Skin of body (tissue), 3 donors: ENCODE measurements at places on chromosomes 12 and 14.

DNA sequence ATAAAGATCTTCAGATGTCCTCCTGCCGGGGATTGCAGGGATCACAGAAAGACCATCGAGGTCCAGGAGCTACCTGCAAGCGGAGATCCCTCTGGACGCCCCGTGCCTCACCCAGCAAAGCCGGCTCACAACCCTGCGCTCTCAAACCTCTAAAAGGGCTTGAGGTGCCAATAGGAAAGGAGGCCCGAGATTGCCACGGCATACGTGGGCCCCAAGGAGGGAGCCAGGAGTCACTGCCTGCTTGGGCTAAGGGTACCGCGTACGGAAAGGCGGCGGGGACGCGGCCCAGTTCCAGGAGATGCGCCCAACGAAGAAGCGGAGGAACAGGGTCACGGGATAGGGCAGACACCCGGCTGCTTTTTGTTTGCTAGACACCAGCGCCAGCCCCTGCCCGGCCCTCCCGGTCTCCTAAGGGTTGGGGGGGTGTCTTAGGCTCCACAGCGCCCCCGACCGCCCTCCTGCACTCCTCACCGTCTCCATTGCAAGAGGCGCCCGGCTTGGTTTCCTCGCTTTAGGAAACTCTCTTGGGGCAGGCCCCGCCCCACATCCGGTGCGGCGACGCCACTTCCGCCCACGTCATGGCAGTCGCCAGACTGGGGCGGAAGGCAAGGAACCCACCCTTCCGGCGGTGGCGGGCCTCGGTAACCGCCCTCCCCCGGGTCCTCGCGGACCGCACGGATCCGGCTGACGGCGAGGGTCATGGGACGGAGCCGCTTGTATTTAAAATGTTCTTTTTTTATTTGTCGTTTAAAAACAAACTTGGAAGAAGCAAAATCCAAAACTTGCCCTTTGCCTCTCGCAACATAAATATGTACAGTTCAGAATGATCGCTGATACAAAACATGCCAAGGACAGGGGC is at the start of gene PRKAG1:
Gene PRKAG1, minus strand, starts transcription at position 516 of the 859 bp plus-strand sequence. Its CDS starts 36 bp downstream, at position 480.
- DNase-seq, result peak; percentile 97

- no peak for DNase-seq
Observed at GRCh38 chr12:47206450-47207339, 126.9 kb upstream of the AMIGO2 start.

DNA sequence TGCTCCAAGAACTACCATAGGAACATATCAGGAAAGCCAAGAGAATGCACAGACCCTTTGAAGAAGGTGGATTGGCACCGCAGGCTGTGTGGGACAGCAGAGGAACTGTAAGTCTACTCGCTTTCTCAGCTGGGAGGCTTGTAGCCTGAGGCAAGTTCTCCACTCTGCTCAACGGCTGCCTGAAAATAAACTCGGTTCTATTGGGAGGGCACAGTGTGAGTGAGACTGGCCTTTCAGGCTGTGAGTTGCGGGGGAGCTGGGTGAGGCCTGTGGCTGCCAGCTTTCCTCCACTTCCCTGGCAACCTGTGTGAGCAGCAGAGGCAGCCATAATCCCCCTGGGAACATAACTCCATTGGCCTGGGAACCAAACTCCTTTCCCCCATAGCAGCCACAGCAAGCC is 132.1 kb downstream of the ANKS1B start:
- no peak for DNase-seq

GRCh38 chr12:114678028-114678427 is 5.9 kb downstream of the TBX3 start:
- DNase-seq, result no peak

DNA sequence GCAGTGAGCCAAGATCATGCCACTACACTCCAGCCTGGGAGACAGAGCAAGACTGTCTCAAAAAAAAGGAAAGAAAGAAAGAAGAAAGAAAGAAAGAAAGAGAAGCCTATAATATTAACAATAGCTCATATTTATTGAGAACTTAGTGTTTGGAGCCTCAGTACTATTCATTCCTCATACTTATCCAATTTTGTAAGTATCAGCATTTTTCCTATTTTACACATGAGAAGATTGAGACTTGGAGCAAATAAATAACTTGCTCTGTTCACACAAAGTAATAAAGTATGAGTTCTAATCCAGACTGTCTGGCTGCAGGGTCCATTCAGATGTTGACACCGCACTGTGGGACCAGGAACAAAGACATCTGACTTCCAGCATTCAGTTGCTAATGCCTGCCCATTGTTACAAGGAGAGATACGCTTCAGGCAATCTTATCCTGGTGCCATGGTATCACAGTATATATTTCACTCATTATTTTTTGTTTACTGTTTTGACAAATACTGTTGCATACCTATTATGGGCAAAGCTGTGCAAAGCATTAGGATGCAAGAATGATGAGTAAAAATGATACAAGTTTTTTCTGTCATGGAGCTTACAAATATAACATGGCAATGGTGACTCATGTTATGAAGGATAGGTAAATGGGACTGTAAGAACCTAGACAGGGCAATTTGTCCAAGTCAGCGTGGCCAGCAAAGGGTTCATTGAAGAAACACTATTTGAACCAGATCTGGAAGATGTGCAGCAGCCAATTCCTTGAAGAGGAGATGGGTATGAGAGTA is 21.4 kb upstream of the TMTC2 start:
- no peak for DNase-seq

GRCh38 chr12:63410197-63410596 is 258.1 kb downstream of the DPY19L2 start:
- no peak for DNase-seq

DNA sequence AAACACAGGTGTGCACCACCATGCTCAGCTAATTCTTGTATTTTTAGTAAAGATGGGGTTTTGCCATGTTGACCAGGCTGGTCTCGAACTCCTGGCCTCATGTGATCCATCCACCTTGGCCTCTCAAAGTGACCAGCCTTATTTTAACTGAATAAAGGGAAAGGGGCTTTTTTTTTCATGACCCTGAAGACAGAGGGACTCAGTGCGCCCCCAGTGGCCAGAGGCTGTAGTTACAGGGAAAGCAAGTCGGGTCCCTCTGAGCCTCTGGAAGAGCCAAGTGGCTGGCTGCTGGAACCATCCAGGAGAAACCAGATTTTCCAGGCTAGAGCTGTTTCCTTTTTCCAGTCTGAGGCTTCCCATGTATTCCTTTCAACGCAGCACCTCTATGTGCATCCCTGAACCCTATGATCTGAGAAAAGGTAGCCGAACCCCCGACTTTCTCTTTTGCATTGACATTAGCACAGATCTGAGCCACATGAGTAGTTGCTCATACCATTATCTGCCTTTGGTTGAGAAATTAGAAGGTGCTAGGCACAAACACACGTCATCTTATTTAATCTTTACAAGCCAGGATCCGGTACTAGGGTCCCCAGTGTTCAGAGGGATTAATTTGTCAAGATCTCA is 342.7 kb downstream of the CACNA1C start:
- no peak for DNase-seq

GRCh38 chr12:114733919-114734318 is 49.9 kb upstream of the TBX3 start:
- no peak for DNase-seq

- DNase-seq, result no peak
Observed at GRCh38 chr14:106207316-106207715, 680.9 kb downstream of the TMEM121 start.

DNA sequence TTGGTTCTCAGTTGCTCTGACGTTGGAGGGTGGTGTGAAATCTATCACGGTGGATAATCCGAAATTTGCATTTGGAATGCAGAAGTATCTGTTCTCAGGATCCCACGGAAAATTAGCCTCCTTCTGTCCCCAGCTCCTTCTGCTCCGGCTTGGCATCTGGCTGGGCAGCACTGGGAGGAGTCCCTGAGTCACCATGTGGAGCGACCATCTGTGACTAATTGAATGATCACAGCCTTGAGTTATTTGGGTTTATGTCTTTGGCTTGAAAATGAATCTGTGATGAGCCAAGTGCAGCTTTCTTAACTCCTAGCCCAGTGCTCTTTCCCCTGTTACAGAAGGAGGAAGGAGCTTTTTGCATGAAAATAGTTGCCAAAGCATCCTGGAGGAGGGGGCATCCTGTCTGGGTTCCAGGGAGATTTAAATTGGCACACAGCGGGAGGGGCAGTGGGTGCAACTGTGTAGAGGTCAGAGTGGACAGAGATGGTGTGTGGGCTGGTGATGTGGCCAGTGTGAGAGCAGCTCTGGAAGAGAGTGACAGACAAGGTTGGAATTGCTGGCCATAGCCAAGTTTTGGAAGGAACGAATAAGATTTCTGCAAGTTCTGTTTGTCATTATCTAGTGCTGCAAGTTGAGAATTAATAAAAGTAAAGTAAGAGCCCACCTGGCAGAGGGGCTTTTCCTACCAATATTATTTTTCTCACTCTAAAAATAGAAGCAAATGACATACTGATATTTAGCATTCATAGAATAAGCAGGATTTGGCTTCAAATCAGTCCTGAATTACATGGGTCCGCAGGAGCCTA is 74.4 kb downstream of the SLC24A4 start:
- peak; percentile 26 for DNase-seq

DNA sequence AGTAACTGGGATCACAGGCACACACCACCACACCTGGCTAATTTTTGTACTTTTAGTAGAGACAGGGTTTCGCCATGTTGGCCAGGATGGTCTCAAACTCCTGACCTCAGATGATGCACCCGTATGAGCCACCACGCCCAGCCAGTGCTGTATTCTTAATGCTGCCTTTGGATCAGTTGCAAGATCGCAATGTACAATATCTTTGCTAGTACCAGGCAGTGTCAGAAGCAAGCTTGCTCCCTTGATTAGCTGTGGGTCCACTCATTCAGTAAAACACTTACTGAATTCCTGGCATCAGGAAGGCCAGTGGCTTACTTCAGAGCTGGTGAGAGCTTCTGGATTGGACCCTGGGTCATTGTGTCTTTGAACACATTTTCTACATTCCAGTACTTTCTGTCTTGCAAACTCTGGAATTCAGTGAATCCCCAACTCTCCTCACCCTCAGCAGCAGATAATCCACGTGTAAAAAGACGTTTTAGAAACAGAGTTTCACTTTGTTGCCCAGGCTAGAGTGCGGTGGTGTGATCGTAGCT is 1183.7 kb downstream of the AACS start:
- no peak for DNase-seq

DNA sequence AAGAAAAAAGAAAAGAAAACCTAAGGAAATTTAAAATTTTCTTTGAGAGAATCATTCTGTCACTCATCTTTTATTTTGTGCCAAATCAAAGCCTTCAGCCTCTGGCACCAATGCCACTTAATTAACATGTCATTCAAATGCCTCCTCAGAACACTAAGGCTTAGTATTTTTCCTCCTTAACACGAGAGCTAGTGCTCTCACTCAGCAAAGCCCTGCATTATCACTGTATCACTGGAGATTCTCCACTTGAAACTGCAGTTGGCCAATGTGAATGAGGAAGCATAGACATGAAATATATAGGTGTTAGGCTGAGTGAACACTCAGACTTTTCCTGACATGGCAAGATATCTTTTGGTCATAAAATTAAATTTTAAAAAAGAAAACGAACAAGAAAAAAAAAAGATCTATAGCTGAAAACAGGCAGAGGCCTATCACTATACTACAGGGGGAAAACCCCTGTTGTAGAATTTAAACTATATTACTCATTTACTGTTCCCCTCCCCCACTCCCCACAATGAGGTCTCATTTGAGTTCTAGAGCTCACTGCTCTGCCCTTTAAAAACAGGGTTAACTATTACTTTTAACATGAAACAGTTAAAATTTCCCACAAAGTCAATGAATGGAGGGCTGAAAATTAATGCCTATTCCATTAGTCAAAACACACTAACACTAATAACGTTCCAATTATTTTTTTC is 5.1 kb downstream of the MBIP start:
- DNase-seq, result no peak
